ENCODE measurements at places on chromosomes 5 and 9.

GRCh38 chr5:67875601-67876000 is 340.0 kb upstream of the PIK3R1 start:
- H3K4me1 ChIP-seq: no peaks in the 10 kb centered on the region
- no peak for DNase-seq
- H3K36me3 ChIP-seq: no peaks in the 10 kb centered on the region
- no peak overlapping the region for H3K4me3 ChIP-seq
- H3K27ac ChIP-seq: no peak overlapping the region

- no peaks in the 10 kb centered on the region for H3K36me3 ChIP-seq
- no peak overlapping the region for H3K27ac ChIP-seq
- H3K4me1 ChIP-seq: no peaks in the 10 kb centered on the region
- no peak for DNase-seq
Measured at GRCh38 chr5:24365406-24365805, 279.4 kb downstream of the CDH10 start.

DNA sequence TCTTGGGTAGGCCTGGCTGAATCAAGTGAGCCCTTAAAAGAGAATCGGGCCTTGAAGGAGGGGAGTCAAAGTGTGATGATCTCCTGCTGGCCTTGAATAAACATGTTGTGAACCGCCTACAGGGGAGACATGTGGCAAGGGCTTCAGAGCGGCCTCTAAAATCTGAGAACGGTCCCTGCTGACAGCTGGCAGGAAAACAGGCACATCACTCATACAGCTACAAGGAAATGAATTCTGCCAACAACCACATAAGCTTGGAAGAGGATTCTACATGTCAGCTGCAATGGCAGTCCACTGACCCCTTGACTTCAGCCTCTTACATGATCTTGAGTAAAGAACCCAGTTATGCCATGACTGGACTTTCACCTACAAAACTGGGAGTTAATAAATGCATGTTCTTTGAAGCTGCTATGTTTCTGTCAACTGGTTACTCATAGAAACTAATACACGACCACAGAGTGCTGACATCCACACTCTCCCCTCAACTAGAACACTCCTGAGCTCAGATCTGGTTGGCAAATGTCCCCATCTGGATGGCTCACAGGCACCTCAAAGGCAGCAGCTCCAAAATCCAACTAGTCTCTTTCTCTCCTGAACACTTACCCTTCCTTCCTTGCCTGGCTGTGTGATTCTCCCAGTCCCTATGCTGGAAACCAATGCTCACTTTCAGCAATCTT is 333.1 kb downstream of the ASTN2 start:
- DNase-seq: no peak
- H3K4me3 ChIP-seq: no peak overlapping the region
- no peaks in the 10 kb centered on the region for H3K27me3 ChIP-seq
- no peak overlapping the region for H3K27ac ChIP-seq

- no peaks in the 10 kb centered on the region for H3K27me3 ChIP-seq
- peak overlapping the region; percentile 95 for H3K4me3 ChIP-seq
- peak overlapping the region; percentile 96 for H3K27ac ChIP-seq
- DNase-seq: no peak
- H3K36me3 ChIP-seq: no peaks in the 10 kb centered on the region
Measured at GRCh38 chr5:95821110-95822021, 1.2 kb downstream of the GLRX start.

GRCh38 chr5:178293400-178293799 is 60.8 kb upstream of the PHYKPL start:
- no peaks in the 10 kb centered on the region for H3K4me1 ChIP-seq
- H3K36me3 ChIP-seq: no peaks in the 10 kb centered on the region
- no peak overlapping the region for H3K4me3 ChIP-seq
- H3K27me3 ChIP-seq: peaks cover 13% of the 10 kb centered on the region
- H3K27ac ChIP-seq: no peak overlapping the region

GRCh38 chr5:110909415-110909814 is 162.1 kb upstream of the TSLP start:
- no peak overlapping the region for H3K4me3 ChIP-seq
- H3K4me1 ChIP-seq: no peaks in the 10 kb centered on the region
- H3K27me3 ChIP-seq: peaks cover 17% of the 10 kb centered on the region
